ENCODE measurements at places on chromosomes 6 and 20. TPM values are rescaled to one million over a fixed set of nuclear protein-coding genes. Genes with fewer than 3 reads are reported as not detected.

DNA sequence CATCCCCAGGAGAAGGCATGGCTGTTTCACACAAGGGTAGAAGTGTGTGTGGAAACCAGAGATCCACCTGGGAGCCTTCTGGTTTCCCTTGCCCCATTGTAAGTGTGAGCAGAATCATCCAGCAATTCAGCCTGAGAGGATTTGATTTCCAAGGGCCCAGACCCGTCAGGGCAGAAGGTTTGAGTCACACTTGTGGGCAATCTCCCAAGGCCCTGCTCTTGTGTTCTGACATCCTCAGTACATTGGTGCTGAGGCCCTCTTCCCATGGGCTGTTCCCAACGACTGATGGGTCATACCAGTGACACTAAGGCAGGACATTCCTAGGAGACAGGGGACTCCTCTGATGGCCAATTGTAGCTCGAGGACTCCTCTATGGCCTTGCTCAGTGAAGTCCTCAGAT, 58.2 kb upstream of the POLR1H start:
- no peak for DNase-seq
- H3K27me3 ChIP-seq = peaks cover 24% of the 10 kb centered on the region
- H3K4me3 ChIP-seq = no peak overlapping the region
- no peaks in the 10 kb centered on the region for H3K36me3 ChIP-seq

GPX5 gene
- not detected for polyA plus RNA-seq

ADAM33 gene
- polyA plus RNA-seq = not detected

DNA sequence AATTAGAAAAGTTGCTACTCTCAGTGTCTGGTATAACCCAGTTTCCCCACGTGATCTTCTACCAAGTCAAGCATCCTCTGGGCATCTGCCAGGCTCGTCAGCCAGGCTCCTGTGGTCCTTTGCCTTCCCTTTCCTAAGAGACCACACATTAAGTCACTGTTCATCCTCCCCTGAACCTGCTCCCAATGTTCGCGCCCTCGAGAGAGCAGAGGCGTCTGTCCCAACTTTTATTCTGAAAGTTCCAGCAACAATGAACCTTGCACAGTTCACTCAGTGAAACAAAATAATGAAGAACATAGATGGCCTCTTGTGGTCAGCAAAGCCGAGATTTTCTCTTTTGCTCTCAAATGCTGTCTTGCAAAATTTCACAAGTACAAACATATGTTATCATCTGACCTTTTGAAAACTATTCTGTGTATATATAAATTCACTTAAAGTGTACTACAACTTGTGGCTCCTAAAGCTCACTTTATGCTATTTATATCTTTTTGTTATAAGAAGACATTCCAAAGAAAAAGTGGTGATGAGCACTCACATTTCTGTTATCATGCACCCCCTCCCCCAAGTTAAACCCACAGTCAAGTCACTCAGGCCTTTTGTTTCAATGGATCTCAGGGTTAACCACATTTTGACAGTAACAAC, 39.2 kb upstream of the NHSL1 start:
- no peaks in the 10 kb centered on the region for H3K27me3 ChIP-seq
- H3K36me3 ChIP-seq = no peaks in the 10 kb centered on the region
- H3K4me3 ChIP-seq = no peak overlapping the region
- DNase-seq = no peak
- no peak overlapping the region for H3K27ac ChIP-seq
- H3K4me1 ChIP-seq = peaks cover 9% of the 10 kb centered on the region

GRCh38 chr20:62735331-62735821, 26.7 kb downstream of the NTSR1 start:
- H3K27me3 ChIP-seq = peaks cover 14% of the 10 kb centered on the region
- no peak overlapping the region for H3K27ac ChIP-seq
- DNase-seq = no peak
- H3K4me3 ChIP-seq = no peak overlapping the region

DNA sequence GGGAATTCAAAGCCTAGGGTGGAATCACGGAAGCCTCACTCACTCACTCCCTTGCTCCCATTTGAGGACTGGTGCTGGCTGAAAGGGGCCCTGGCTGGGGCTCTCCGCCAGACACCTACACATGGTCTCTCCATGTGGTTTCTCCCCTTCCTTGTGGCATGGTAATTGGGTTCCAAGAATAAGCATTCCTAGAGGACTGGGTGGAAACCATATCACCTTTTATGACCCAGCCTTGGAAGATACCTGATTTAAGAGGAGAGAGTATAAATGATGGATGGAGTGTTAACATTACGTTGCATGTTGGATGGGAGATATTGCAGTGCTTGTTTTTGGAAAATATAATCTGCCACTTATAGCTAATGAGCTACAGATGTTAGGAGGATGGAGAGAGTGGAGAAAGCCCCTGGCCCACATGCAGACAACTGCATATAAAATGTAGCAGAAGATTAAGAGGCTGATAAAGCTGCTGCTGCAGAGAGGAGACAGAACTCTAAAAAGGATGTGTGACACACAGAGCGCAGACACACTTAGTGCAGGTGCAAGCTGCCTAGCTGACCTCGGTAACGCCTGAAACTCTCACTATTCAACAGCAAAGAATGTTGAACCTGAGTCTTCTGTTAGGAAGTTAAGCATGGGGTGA, 23.3 kb upstream of the CDKN1A start:
- H3K36me3 ChIP-seq = no peaks in the 10 kb centered on the region
- DNase-seq = no peak
- no peak overlapping the region for H3K4me3 ChIP-seq
- H3K27ac ChIP-seq = no peak overlapping the region
- peaks cover 17% of the 10 kb centered on the region for H3K4me1 ChIP-seq

DNA sequence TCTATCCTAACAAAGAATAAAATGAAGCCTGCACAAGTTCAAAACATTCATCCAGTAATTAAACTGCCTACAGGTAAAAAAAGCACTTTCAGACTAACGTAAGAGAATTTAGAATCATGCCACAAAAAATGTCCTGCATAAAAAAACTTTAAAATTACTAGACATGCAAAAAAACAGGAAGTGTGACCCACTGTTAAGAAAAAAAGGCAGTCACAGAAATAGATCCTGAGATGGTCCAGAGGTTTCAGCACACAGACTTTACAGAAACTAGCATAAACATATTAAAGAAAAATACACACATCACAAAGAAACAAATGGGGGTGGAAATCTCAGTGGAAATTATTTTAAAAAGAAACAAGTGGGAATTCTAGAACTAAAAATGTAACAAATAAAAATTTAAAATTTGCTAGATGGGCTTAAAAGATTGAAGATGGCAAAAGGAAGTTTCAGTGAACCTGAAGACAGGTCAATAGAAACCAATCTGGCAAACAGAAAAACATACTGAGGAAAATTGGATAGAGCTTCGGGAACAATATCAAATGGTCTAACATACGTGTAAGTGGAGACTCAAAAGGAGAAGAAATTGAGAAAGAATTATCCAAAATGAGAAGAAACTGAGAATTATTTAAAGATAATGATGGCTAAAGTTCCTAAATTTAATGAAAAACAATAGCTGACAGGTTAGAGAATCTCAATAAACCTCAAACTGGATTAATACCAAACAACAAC, 3.4 kb upstream of the ZNF133 start:
- DNase-seq = no peak
- no peak overlapping the region for H3K4me3 ChIP-seq
- H3K27ac ChIP-seq = no peak overlapping the region
- H3K27me3 ChIP-seq = no peaks in the 10 kb centered on the region
- peaks cover 8% of the 10 kb centered on the region for H3K4me1 ChIP-seq
- no peaks in the 10 kb centered on the region for H3K36me3 ChIP-seq

MUC22 gene
- not detected for polyA plus RNA-seq

DNA sequence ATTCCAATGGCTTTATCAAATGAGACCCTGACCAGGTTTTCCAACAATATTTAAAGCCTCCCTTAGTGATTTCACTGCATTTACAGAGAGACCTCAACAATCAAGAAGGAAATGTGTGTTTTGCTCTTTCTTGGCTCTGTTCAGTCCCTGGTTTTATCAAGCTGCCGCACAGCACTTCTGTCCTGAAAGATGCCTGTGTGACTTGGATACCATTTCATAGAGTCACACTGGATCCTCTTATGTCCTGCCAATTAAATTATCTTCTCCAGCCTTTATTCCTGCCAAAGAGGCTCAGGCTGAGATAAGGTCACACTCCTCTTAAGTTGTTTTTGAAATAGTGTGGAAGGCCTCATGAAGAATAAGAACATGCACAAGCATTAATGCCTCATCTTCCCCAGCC, 197.0 kb upstream of the RNF217 start:
- no peak overlapping the region for H3K27ac ChIP-seq
- DNase-seq = no peak
- no peaks in the 10 kb centered on the region for H3K4me1 ChIP-seq
- H3K27me3 ChIP-seq = peaks cover 6% of the 10 kb centered on the region
- H3K36me3 ChIP-seq = no peaks in the 10 kb centered on the region
- H3K4me3 ChIP-seq = no peak overlapping the region

GRCh38 chr6:84280030-84280429, 52.6 kb upstream of the CEP162 start:
- H3K27me3 ChIP-seq = no peaks in the 10 kb centered on the region
- DNase-seq = no peak
- H3K4me1 ChIP-seq = no peaks in the 10 kb centered on the region
- no peak overlapping the region for H3K4me3 ChIP-seq

DNA sequence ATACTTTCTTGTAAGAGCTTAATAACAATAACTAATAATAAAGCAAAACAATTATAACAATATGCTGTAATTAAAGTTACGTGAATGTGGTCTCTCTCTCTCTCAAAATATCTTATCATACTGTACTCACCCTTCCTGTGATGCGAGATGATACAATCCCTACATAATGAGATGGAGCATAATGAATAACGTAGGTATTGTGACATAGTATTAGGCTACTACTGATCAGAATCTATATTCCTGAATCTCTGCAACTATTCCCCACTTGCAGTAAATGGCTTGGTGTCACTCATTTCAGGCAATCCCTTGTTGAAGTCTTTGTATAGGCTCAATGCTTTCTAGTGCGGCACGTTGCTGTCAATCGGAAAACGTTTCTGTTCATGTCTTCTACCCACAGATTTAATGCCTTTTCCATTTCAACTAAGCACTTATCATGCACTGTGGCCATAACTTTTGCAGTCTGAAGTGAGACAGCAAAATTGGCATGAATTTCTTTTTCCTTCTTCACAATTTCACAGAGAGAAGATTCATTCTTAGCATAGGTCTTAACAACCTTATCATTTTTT, 32.3 kb downstream of the MOXD1 start:
- no peaks in the 10 kb centered on the region for H3K36me3 ChIP-seq

DNA sequence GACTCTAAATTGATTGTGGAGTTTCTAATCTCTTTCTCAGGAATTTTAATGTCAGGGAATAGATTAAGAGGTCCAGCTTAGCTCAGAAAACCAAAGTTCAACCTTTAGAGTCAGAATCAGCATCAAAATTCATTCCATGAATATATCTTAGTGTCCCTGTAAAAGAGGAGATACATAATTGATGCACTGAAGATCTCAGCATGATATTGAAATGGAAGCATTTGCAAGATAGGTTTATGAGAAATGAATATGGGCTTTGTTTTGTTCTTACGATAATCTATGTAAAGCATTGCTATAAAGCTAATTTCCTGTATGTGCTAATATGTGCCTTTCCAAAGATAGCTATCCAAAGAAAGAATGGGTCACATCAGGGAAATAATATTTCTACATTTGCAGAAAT, 404.5 kb upstream of the HSF2 start:
- no peaks in the 10 kb centered on the region for H3K27me3 ChIP-seq
- H3K4me1 ChIP-seq = no peaks in the 10 kb centered on the region

CALHM5 gene
- polyA plus RNA-seq = 0.94 TPM

GRCh38 chr6:118935978-118936703, 1.2 kb upstream of the MCM9 start:
- H3K4me3 ChIP-seq = no peak overlapping the region
- no peaks in the 10 kb centered on the region for H3K36me3 ChIP-seq
- H3K4me1 ChIP-seq = peaks cover 5% of the 10 kb centered on the region
- H3K27me3 ChIP-seq = no peaks in the 10 kb centered on the region
- H3K27ac ChIP-seq = no peak overlapping the region

GGT7 gene
- polyA plus RNA-seq = 4.7 TPM

- peaks cover 5% of the 10 kb centered on the region for H3K36me3 ChIP-seq
- H3K27ac ChIP-seq = no peak overlapping the region
- no peak for DNase-seq
These were observed 25.1 kb downstream of the TRIM27 start for GRCh38 chr6:28898710-28898965.

- H3K27ac ChIP-seq = no peak overlapping the region
- H3K4me1 ChIP-seq = no peaks in the 10 kb centered on the region
- H3K36me3 ChIP-seq = no peaks in the 10 kb centered on the region
- no peaks in the 10 kb centered on the region for H3K27me3 ChIP-seq
- H3K4me3 ChIP-seq = no peak overlapping the region
These were observed 653.1 kb downstream of the TBC1D32 start for GRCh38 chr6:120681204-120681603.

GRCh38 chr6:10418862-10419748, 4.2 kb upstream of the TFAP2A start:
- DNase-seq = no peak
- peaks cover 24% of the 10 kb centered on the region for H3K4me1 ChIP-seq

CMTR1 gene
- polyA plus RNA-seq = 27.8 TPM

GRCh38 chr6:109840796-109841195, 137.3 kb upstream of the GPR6 start:
- no peak for DNase-seq
- H3K4me3 ChIP-seq = no peak overlapping the region
- no peaks in the 10 kb centered on the region for H3K36me3 ChIP-seq
- H3K4me1 ChIP-seq = no peaks in the 10 kb centered on the region
- no peaks in the 10 kb centered on the region for H3K27me3 ChIP-seq
- H3K27ac ChIP-seq = no peak overlapping the region

DNA sequence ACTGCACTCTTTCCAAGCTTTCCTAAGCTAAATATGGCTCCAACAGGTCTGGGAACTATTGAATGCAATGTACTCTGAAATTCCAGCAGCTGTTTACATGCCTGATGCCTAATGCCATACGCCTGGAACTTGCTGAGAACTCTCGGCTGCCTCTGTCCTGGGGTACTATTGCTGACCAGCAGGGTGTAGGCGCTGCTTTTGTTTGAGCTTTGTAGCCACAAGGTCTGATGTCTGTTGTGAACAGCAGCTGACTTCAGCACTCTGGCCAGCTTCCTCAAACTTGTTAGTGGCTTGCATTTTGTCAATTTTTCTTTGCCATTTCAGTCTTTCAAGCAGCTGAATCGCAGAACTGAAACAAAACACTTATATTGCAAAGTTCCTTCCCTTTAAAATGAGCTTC, 26.7 kb downstream of the SAYSD1 start:
- no peaks in the 10 kb centered on the region for H3K4me1 ChIP-seq
- no peak overlapping the region for H3K4me3 ChIP-seq
- H3K36me3 ChIP-seq = no peaks in the 10 kb centered on the region

DNA sequence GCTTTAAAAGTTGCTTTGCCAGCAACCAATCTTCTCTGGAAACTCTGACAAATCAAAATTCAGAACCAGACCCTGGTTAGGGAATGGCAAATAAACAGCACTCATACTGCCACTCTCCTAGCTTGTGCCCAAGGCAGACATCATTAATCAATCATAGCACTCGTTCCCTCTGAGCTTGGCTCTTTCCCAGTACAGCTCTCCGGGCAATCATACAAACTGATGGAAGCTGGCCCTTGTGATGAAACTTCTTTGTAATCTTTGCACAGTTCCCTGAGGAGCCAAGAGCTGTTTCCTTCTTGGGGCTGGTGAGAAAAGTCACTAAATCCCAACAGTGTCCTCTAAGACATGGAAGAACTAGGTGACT, 34.7 kb downstream of the KIAA1755 start:
- peaks cover 8% of the 10 kb centered on the region for H3K27me3 ChIP-seq
- H3K27ac ChIP-seq = no peak overlapping the region
- no peak for DNase-seq
- H3K4me3 ChIP-seq = no peak overlapping the region
